Left lung (tissue), 14 donors: ENCODE measurements at places on chromosomes 4 and X. TPM values are rescaled to one million over a fixed set of nuclear protein-coding genes. Genes with fewer than 3 reads are reported as not detected.

Gene ZDHHC15
- polyA plus RNA-seq = 7.1 TPM

Gene AKAP14
- polyA plus RNA-seq = 0.81 TPM

Gene SAGE1
- 0.09 TPM for polyA plus RNA-seq

Gene HADH
- polyA plus RNA-seq = 79.4 TPM

Gene CSAG3
- polyA plus RNA-seq = not detected
